ENCODE measurements at places on chromosomes 1 and 21.

DNA sequence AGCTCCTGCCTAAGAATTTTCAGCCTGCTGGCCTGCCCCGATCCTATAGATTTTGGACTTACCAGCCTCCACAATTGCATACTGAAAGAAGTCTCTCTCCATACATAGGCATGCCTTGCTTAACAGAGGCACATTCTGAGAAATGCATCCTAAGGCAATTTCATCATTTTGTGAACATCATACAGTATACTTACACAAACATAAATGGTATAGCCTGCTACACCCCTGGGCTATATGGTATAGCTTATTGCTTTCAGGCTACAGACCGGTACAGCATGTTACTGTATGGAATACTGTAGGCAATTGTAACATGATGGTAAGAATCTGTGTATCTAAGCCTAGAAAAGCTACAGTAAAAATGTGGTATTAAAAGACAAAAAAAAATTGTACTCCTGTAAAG, 174.7 kb downstream of the NRIP1 start:
- no peak for DNase-seq

GRCh38 chr1:94719926-94720793, 100.0 kb upstream of the SLC44A3 start:
- DNase-seq, result no peak

DNA sequence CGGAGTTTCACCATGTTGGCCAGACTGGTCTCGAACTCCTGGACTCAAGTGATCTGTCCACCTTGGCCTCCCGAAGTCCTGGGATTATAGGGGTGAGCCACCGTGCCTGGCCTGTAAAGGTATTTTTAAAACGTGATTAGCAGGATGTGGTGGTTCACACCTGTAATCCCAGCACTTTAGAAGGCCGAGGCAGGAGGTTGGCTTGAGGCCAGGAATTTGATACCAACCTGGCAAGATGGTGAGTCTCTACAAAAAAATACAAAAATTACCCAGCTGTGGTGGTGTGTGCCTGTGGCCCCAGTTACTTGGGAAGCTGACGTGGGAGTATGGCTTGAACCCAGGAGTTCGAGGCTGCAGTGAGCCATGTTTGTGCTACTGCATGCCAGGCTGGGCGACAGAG, 43.3 kb upstream of the SOD1 start:
- no peak for DNase-seq

DNA sequence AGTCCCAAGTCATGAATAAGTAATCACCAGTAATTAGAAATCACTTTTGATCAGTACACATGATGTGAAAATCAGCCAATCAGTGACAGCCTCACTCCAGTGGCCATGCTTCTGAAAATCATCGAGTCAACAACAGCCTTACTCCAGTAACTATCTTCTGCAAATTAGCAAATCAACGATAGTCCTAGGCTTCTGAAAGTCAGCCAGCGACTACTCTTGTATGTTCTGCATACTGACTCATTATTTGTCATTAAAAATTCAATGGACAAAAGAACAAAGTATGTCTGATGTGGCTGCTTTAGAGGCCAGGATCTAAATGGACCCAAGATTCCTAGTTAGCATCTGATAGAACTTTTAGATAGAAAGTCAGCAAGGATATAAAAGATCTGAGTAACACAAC, 102.5 kb downstream of the GPR52 start:
- no peak for DNase-seq
